ENCODE measurements at places on chromosomes 4 and X. TPM values are rescaled to one million over a fixed set of nuclear protein-coding genes. Genes with fewer than 3 reads are reported as not detected.

DNA sequence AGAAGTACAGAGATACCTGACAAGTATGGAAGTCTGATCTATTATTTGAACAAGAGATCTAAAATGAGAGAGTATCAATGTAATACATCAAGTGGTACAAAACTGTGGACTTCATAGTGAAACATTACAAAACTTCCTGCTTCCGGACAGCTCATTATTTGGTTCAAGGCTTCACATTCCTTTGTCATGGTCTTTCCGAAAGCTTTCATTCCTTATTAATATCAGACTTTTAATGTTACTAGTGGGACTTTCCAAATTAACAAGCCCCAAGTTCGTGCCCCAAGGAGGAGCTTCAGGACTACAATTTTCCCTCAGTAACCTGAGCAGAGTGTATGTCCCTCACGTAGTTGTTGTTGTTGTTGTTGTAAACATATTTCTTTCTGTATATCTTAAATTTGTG lies 1.2 kb downstream of the CHIC2 start:
- no peak for DNase-seq

- no peak for DNase-seq
Observed at GRCh38 chrX:10636337-10636736, 16.0 kb upstream of the MID1 start.

GRCh38 chr4:113674733-113675132 lies 86.8 kb downstream of the CAMK2D start:
- no peak for DNase-seq

GRCh38 chrX:6169407-6169806 lies 59.3 kb downstream of the NLGN4X start:
- no peak for DNase-seq

- no peak for DNase-seq
Observed at GRCh38 chr4:153520801-153521329, 54.7 kb downstream of the TMEM131L start.

- no peak for DNase-seq
Observed at GRCh38 chr4:73417973-73418372, 13.9 kb downstream of the ALB start.

- no peak for DNase-seq
Observed at GRCh38 chr4:121094297-121094966, 22.1 kb upstream of the NDNF start.

GRCh38 chrX:48663241-48663640 lies 20.4 kb upstream of the WAS start:
- DNase-seq: no peak

- DNase-seq: no peak
Observed at GRCh38 chr4:2060611-2061185, 1.6 kb downstream of the NAT8L start.

DNA sequence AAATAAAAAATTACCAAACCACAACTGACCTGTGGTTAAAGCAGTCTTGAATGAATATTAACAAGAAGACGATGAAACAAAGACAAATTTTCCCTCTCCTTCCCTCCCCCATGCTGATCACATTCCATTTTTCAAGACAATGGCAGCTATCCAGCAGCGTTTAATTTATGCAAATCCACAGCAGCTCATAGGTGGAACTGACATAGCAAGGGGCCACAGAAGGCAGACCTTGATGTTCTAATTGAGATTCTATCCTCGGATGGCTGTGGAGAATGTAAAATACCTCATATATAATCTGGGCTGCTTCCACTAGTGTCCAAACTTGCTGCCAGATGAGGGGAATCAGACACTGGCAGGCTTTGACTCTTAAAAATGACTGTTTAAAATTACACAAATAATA lies 211.5 kb downstream of the CHRDL1 start:
- DNase-seq: no peak

DNA sequence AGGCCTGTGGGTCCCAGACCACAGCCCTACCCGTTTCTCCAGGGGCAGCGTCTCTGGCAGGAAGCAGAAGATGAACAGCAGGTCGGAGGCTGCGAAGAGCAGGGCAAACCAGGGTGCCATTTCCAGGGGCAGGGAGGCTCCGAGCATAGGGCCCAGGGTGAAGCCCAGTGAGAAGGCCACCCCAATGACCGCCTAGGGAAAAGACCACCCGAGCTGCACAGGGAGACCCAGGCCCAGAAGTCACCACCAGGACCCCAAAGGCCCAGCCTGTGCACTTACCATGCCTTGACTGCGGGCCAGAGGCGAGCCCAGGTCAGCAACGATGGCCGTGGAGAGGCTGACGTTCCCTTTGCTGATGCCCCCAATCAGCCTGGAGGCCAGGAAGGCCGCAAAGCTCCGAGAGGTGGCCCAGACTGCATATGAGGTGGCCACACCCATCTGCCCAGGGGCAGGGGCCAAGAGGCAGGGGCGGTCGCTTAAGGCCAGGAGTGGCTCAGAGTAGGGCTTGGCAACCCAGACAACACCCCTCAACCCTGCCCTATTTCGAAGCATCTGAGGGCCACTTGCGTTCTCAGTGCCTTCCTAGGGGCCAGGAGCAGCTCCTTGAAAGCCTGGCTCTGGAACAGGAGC lies 30.8 kb downstream of the NOP14 start:
- DNase-seq: peak; percentile 67

DNA sequence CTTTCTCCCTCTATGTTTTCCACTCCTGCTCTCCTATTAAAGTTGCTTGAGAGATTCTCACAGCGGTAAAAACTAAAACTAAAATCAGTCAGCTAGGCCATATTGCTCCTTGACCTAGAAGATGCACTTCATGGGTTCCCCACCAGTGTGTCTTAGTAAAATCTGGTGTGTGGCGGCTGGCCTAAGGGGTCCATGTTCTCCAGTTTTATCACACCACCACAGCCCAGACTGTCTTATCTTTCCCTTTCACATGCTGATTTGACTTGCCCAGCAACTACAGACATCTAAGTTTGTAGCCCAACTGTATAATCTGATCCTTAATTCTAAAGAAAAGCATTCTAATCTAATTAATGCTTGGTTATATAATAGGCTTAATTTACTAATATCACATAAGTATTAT lies 68.0 kb downstream of the ATP8A1 start:
- DNase-seq: no peak

DNA sequence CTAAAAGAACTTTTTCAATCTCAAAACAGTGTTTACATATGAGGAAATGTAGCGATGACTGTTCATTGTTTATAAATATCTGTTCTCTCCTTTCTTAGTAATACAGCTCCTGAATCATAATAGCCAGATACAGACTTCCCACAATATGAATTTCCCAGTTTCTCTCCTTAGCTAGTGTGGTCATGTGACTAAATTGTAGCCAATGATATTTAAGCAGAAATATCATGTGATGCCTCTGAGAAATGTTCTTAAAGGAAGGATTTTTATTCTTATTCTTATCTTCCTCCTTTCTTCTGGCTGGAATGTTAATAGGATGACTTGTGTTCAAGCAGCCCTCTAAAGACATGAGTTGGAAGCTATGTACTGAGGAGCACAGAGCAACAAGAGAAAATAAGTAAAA lies 383.7 kb upstream of the ATOH1 start:
- no peak for DNase-seq

DNA sequence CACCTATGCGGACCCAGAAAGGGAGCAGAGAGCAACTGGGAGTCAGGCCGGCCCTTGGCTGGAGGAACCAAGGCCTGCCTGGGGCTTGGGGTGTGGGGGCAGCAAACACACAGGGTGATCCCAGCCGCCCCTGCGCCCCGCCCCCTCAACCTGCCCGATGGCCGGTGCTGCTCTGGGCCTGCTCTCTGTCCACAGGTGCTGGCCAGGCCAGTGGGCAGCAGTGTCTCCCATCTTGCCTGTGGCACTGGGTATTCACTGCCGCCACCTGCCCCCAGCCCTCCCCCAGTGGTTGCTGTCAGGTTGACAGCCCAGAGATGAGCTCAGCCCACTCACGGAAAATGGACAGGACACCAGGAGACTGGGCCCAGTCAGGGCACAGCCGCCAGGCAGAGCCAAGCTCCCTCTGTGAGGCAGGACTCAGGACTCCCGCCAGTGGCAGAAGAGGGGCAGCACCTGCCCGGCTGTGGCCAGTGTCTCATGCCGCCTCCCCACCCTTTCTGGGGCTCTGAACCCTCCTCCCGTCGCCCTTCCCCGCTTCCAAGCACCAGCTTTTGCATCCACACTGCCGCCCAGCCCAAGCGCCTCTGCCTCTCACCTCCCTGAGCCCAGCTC lies 4.7 kb downstream of the NKX1-1 start:
- peak; percentile 58 for DNase-seq

GRCh38 chr4:137535718-137536117 lies 3.4 kb upstream of the PCDH18 start:
- no peak for DNase-seq

DNA sequence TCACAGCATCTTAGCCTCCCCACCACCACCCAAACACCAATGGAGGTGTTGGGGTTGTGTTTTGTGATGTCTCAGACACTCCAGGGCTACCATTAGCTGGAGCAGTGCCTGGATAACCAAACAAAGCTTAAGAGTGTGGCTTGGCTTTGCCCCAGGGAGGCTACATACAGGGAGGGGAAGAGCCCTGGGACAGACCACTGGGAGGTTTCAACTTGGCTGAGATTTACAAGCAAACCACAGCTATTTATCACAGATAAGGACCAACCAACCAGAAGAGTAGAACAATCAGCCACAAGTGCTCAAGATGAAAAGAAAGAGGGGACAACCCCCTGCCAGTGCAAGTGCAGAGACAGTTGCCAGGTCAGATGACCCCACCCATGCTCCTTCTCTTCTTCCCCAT lies 24.1 kb downstream of the SOX3 start:
- no peak for DNase-seq

GRCh38 chr4:4200624-4201023 lies 26.1 kb downstream of the OTOP1 start:
- DNase-seq: no peak

TMEM271 gene
- not detected for total RNA-seq

UNC5C gene
- total RNA-seq: 1.7 TPM

DACH2 gene
- total RNA-seq: not detected

SLC39A8 gene
- 3.0 TPM for total RNA-seq

ABLIM2 gene
- total RNA-seq: 22.6 TPM

TRIM60 gene
- not detected for total RNA-seq
